Cerebellar nuclear complex (tissue), 1 donor: ENCODE measurements at places on chromosomes 6 and 20.
A peak's percentile ranks its signal among the peaks of the same experiment; 100 is the strongest.

GRCh38 chr6:159871241-159871640 is 19.5 kb upstream of the MAS1 start:
- DNase-seq: no peak

- DNase-seq: no peak
These were observed 93.8 kb downstream of the OPN5 start for GRCh38 chr6:47875593-47875992.

DNA sequence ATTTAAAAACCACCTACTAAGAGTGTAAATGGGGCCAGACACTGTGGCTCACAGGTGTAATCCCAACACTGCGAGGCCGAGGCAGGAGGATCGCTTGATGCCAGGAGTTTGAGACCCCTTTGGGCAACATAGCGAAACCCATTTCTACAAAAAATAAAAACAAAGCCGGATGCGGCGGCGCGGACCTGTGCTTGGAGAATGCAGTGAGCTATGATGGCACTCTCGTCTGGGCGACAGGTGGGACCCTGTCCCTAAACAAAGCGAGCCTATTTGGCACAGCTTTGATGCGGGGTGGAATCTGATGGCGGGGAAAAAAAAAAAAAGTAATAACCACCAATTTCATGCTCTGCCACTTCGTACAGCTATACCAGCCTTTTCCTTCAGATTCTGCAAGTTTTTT is 1.1 kb downstream of the TCP1 start:
- no peak for DNase-seq

- DNase-seq: no peak
These were observed 144.2 kb downstream of the PDSS2 start for GRCh38 chr6:107315114-107315513.

- no peak for DNase-seq
These were observed 2.8 kb upstream of the HMGA1 start for GRCh38 chr6:34233867-34234266.

- no peak for DNase-seq
These were observed 30.1 kb downstream of the KIF25 start for GRCh38 chr6:168027521-168027920.

DNA sequence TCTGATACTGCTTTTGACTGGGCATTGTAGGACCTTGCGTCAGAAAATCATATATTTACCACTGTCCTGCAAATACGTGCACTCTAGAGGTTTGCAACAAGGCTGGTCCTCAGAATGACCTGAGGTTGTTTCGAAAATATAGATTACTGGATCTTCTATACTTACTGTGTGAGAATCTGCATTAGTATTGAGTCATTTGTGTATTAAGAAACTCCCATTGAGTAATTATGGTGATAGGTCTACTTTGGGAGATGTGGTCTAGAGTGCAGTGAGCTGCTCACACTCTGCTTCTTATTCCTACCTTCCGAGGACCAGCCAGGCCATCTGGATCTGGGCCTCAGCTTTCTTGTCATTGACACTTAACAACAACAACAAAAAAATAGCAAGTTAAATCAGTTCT is 9.6 kb downstream of the KLHL32 start:
- no peak for DNase-seq

- peak; percentile 41 for DNase-seq
These were observed 20.7 kb downstream of the DIDO1 start for GRCh38 chr20:62905536-62906117.

DNA sequence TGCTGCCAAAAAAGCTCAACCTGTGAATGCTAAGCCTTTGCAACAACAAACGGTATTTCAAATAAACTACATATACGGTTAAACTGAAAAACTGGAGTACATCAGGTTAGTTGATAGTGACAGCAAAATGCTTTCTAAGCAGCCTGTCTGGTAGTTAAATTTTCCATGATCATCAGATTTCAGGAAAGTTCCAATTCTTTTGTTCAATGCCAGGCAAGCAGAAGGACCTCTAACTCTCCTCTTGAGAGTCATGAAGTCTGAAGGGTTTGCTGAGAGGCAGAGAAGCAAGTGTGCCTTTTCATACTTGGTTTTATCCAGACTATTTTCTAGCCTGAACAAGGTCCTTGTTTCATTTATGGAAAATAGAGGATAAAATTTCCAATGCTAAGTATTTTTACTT is 4.5 kb downstream of the FLRT3 start:
- no peak for DNase-seq

DNA sequence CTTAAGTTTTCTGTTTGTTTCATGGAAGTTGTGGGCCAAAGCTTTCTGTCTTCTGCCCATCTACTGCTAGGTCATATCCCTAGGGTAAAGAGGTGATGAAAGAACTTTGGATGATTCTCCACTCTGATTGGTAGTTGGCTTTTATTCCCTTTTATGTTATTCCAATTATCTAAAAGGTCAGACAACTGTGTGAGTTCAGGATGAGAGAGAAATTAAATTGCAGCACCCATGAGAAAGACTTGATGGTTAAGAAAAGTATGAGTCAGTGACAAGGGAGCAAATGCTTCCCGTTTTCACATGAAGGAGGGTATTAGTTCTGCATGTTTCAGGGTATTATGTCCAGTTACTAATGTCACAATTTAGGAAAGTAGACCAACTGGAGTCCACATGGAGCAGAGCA is 136.3 kb downstream of the CD109 start:
- DNase-seq: no peak

GRCh38 chr6:34084591-34085290 is 61.1 kb downstream of the GRM4 start:
- peak; percentile 89 for DNase-seq

DNA sequence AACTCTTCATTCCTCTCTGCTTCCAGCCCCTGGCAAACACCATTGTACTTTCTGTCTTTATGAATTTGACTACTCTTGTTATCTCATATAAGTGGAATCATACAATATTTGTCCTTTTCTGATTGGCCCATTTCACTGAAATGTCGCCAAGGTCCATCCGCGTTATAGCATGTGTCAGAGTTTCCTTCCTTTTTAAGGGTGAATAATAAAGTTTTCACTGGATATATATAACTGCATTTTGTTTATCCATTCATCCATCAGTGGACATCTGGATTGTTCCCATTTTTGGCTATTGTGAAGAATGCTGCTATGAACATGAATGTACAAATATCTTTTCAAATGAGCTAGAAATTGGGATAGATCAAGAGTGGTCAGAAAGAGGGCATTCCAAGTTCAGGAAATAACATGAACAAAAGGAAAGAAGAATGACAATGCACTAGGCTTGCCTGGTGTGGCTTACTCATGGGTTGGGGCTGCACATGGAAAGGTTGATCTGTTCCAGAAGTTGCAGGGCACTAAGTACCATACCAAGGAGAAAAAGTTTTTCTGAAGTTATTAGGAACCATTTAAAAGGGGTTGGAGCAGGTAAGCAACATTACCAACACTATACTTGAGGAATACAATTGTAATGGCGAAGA is 10.0 kb upstream of the L3MBTL3 start:
- no peak for DNase-seq

DNA sequence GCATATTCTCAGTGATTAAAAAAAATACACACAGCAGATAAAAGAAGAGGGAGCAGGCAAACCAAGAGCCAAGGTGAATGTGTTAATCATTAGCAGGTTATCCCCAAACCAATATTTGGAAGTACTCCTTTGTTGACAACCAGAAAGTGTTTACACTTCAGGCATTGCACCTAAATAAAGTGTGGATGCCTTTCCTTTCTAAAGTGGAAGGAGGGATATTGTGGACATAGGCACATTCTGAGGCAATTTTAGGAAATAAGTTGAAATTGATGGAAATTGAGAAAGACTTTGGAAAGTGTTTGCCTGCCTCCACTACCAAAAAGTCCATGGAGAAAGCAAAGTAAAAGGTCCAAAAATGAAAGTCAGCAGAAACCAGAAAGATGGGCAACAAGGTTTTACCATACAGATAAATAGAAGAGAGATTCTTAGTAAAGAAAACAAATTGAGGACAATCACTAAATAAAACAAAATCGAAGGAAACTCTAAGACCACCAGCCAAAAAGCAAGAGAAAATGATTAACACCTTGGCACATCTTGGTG is 22.9 kb downstream of the SLC17A2 start:
- no peak for DNase-seq

DNA sequence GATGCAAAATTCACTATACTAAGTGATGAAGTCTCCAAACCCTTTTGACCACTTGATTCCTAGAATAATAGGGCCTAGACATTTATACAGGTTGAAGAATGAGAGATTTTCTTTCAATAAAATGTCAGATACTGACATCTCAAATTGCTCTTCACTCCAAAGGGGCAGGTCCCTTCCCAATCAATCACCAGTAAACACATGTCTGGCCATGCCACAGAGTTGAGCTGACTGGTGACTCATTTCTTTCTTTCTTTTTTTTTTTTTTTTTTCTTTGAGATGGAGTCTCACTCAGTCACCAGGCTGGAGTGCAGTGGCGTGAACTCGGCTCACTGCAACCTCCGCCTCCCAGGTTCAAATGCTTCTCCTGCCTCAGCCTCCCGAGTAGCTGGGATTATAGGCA is 388.6 kb upstream of the BTBD3 start:
- no peak for DNase-seq
